ENCODE measurements at places on chromosomes 16 and 17.
A peak's percentile ranks its signal among the peaks of the same experiment; 100 is the strongest.

DNA sequence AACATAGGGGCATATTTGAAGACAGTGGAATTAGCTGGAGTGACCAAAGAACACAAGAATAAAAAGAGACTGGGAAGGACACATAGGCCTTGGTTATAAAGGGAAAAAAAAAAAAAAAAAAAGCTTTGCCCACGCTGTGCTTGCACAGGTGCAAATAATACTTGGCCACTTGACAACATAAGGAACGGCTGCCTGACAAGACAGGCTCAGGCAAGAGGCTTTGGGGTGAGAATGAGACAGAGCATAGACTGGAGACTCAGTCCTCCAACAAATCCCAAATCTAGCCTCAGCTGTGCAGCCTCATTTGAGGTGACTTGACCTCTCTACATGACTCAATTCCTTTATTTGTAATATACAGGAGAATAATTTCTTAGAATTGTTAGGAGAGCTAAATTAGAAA, 332.8 kb upstream of the DYNLRB2 start:
- DNase-seq: no peak

DNA sequence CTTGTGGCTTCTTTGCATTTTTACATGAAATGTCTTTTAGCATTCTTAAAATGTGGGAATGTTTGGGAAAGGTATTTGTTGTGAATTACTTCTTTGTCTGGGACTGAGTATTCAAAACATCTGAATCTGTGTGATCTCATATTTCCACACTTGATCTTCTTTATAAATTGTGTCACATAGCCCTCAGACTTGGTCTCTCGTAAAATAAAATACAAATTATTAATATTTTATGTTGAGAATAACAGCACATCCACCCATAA, 81.9 kb downstream of the TUBD1 start:
- no peak for DNase-seq

DNA sequence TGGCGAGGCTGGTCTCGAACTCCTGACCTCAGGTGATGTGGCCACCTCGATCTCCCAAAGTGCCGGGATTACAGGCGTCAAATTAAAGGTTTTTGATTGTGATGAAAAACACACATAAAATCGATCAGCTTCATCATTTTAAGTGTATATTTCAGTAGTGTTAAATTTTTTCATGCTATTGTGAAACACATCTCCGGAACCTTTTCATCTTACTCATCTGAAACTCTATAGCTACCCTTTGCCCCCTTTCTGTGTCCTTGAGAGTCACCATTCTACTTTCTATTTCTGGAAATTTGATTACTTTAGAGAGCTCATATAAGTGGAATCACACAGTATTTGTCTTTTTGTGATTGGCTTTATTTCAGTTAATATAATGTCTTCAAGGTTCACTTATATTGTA, 478.3 kb upstream of the HSBP1 start:
- DNase-seq: no peak

- no peak for DNase-seq
Observed at GRCh38 chr16:89187032-89187769, 13.1 kb downstream of the SLC22A31 start.

DNA sequence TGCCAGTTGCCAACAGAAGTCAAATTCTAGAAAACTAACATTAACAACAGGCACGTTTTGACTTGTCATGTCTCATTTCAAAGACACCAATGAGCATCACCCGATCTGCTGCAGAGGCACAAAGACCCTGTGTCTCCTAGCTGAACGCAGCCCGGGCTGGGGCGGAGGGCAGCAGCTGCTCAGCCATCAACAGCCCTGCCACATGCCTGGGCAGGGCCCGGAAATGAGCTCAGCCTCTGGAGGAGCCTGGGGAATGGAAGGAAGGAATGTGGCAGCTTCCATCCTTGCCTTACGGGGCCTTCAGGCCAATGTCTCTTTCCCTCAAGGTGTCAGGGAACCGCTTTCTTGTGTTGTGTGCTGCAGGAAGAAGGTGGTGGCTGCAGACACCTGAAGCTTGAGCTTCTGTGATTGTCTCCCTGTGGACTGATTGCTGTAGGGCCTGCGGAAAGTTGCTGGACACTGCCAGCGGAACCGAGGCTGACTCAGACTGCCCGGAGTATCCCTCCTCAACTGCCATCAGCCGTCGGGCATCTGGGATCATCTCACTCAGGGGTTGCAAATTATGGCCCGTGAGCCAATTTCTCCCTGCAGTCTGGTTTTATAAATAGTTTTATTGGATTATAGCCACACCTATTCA, 7.3 kb downstream of the CDH13 start:
- DNase-seq: no peak

DNA sequence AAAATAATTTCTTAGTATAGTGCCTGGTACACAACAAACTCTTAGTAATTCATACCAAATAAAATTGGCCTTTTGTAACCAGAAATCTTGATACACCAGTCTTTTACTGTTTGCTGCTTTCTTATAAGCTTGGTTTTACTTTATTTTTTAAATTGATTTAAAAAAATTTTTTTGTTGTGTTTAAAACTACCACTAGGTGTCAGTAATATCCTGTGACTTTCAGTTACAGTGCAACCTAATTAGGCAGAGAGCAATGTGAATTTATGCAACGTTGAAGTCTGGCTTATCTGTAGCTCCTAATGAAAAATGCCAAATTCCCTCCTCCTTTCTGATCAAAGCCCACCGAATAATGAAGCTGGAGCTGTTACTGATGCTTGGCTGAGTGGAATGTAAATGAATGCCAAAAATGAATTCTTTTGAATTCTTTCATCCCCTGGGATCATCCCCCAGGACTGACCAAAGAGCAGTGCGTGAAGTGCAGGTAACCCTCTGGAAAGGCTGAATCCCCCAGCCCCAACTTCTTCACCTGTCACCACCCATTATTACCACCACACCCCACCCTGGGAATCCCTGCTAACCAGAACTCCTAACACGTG, 3.8 kb downstream of the ERCC4 start:
- peak; percentile 41 for DNase-seq

DNA sequence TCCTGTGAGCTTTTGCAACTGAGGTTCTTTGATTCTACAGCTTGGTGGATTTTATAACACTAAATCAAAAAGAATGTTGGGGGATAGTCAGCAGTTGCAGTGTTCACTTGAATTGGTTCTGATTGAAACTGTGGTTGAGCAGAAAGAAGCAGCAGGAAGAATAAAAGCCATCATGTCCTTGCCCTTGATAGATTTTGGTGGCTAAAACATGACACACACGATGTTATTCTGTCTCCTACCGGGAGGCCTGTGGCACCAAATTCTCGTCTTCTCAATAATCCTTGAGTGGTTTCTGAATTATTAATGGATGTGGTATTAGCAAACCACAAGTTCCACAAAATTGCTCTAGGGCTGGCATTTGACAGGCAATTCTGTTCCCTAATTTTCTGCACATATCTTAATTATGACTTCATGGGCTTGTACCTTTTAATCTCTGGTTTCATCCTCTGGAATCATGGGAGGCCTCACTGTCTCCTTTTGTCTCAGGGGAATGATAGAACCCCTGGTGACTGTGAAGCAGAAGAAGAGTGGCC, 338.2 kb downstream of the SNX29 start:
- DNase-seq: no peak

GRCh38 chr16:2966043-2966807, 2.1 kb downstream of the KREMEN2 start:
- DNase-seq: no peak

DNA sequence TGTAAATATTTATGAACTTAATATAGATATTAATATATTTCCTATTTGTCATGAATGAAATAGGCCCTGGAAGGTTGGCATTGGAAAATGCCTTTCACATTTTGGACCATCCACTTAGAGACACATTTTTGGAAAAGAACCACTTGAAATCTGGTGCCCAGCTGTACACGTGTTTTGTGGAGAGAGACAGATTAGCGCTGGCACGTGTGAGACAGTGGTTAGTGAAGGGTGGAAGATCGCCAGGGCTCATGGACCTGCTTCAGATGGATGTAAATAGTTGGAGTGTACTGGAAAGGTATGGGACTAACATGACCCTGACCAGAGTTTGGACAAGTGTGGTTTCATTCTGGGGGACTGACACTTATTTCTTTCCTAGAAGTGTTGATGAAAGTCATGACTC, 222.9 kb downstream of the PRKCA start:
- DNase-seq: no peak

GRCh38 chr17:50221864-50222545, 20.6 kb upstream of the COL1A1 start:
- no peak for DNase-seq

DNA sequence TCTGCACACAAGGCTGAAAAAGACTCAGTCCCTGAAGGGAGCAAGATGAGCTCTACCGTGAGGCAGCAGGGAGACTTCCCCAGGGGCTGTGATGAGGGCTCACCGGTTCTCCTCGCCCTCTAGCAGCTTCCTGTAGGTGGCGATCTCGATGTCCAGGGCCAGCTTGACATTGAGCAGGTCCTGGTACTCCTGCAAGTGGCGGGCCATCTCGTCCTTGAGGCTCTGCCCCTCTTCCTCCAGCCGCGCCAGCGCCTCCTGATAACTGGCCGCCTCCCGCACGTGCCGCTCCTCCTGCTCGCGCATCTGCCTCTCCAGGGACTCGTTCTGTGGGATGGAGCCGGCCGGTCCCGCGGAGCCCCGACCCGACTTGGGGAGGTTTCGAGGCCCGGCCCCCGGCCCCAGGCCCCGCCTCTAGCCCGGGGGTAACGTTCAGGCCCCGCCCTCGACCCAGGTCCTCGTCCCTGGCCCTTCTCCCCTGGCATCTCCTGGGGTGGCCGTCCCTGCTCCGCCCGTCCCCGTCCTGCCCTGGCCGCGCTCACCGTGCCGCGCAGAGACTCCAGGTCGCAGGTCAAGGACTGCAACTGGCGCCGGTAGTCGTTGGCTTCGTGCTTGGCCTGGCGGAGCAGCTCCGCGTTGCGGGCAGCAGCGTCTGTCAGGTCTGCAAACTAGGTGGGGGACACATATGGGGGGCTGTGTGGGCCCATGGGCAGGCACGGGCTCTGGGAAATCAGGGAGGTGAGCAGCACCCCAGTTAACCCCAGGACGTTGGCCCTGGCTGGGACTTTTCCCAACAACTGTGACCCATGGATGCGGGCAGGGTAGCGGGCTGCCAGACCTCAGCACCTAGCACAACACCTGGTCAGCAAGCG, 3.9 kb downstream of the GFAP start:
- DNase-seq: peak; percentile 71

- no peak for DNase-seq
Observed at GRCh38 chr16:61836804-61837393, 199.3 kb downstream of the CDH8 start.

DNA sequence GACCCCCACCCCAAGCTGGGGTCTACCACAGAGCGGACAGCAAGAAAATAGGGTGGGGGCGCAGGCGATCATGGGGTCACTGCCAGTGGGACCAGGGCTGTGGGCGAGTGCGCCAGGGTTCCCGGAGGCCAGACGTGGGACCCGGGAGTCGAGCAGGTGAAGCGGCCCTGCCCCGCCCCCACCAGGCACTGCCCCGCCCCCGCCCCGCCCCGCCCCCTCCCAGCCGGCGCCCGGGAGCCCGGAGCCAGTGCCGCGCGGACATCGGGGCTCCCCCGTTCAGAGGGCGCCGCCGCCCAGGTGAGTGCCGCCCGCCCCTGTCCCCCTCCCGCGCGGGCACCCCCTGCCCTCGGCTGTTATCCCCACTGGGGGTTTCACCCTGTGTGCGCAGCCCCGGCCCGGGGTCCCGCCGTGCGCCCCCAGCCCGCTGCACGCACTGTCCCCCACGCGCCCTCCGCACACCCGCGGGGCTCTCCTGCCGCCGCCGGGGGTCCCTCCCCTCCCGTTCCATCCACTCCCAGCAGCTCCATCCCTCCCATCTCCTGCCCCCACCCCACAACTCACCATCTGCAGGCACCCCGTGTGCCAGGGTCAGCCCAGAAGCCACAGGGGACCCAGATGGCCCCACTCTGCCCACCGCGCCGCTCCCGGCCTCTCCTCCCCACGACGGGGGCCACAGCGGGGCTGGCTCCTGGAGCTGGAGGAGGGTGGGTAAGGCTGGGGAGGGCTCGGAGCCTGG, at the start of gene SSTR5:
TSS of gene SSTR5 (plus strand) at position 222 of the 736 bp plus-strand sequence. CDS start 6,122 bp downstream, outside the sequence.
- no peak for DNase-seq

DNA sequence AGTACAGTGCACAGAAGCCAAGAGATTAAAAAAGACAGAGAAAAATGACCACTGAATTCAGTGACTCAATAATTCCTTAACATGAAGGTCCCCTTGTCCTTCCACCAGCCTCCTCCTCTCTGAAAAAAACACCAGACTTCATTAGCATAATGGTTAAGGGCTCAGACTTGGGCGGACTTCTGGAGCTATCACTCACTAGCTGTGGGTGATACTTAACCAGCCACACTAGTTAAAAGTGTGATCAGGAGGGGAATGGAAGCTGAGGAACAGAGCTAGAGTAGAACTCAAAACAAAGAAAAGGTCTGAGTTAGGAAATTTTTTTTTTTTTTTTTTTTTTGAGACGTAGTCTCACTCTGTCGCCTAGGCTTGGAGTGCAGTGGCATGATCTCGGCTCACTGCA, 23.2 kb downstream of the ZNF652 start:
- no peak for DNase-seq

DNA sequence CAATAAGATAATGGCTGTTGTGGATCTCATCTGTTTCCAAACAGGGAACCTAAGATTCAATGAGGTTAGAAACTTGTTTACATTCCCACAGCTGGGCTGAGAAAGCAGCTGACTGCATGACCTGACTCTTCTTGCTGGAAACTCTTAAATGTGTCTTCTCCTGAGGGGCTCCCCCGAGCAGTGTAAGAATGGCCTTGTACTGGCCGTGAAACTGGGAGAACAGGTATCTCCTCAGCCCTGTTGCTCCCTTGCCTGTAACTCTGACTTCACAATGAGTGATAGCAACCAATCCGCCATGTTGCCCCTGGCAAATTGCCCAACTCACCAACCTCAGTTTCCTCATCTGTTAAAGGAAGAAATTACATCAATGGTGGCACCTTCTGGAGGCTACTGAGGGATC, 59.1 kb upstream of the CCL2 start:
- no peak for DNase-seq

GRCh38 chr16:15644267-15644961, 1.5 kb upstream of the MARF1 start:
- DNase-seq: no peak

DNA sequence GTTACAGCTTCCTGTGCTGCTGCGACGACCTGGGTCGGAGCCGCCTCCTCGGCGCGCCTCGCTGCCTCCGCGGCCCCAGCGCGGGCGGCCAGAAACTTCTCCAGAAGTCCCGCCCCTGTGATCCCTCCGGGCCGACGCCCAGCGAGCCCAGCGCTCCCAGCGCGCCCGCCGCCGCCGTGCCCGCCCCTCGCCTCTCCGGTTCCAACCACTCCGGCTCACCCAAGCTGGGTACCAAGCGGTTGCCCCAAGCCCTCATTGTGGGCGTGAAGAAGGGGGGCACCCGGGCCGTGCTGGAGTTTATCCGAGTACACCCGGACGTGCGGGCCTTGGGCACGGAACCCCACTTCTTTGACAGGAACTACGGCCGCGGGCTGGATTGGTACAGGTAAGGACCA, 746 bp downstream of the HS3ST2 start:
- DNase-seq: no peak

DNA sequence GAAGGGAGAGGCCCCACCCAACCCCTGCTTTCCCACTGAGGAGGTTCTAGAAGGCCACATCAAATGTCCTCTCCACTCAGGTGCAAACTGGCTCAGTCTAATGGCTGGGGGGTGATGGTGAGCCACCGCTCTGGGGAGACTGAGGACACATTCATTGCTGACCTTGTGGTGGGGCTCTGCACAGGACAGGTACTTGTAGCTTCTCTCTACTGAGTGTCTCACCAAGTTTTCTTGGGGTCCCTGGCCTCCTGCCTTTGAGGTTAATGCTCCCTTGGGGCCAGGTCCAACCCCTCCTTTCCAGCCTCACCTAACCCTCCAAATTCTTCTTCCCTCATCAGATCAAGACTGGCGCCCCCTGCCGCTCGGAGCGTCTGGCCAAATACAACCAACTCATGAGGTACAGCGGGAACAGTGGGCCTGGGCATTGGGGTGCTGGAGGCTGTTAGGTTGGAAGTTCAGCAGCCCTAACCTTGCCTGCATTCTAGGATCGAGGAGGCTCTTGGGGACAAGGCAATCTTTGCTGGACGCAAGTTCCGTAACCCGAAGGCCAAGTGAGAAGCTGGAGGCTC, 5.7 kb downstream of the ENO3 start:
- DNase-seq: no peak
